Inflammatory macrophage treated with lipopolysaccharide for 4 hours (primary cell): ENCODE measurements at places on chromosomes 4 and X.
A peak's percentile ranks its signal among the peaks of the same experiment; 100 is the strongest.

GRCh38 chrX:69128588-69128987 is 36.7 kb downstream of the PJA1 start:
- DNase-seq: no peak

GRCh38 chr4:64130907-64131306 is 278.3 kb downstream of the TECRL start:
- no peak for DNase-seq

DNA sequence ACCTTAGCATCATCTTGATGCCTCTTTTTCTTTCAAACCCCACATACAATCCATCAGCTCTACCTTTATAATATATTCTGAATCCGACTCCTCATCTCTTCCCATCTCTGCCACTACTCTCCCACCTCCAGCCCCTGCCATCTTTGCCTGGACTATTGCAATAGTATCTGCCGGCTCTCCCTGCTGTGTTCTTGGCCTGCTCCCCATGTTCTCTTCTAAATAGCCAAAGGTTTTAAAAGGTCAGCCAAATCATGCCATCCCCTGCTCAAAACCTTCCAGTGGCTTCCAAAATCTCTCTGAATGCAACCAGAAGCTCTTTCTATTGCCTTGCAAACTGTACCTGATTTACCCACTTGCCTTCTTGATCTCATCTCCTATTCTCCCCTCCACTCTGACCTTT is 266.0 kb downstream of the PTTG2 start:
- no peak for DNase-seq

DNA sequence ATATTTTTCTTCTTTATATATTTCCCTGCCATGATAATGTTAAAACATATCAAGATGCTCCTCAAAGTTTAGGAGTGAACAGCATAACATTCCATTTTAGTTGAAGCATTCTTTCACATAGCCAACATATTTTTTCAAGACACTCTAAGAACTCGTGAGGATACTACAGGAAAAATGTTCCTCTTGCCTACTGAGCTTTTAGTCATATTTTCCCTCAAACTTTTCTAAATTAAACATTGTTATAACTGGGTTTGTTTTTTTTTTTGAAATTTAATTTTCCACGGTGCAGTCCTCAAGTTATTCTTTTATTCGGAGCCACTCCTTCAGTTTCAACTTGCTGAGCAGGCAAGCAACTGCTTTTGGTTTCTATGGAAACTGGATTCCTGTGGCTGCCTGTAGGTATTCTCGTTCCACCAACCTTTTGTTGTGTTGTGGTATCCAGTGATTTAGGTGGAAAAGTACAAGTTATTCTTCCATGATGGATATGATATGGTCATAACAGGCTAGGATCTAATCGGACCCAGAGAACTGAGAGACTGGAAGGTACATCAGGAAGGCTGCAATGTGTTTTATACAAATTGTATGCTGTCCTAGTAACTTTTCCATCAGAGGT is 248.0 kb downstream of the TRIML1 start:
- no peak for DNase-seq

DNA sequence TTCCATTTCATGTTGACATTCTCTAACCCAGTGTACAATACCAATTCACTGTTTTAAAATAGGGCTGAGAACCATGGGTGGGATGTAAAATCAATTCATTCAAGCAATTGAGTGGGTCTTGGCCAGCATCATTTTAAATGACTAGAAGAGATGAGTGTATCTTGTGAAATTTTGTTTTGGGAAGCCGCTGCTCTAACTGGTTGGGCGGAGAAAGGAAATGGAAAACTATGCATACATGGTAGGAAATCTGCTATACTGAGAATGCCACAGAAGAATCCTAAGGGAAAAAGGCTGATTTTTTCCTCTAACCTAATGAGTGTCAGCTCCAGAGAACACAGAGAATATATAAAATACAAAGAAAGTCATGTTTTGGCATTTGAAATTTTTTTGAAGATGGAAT is 54.8 kb upstream of the DCLK2 start:
- no peak for DNase-seq

DNA sequence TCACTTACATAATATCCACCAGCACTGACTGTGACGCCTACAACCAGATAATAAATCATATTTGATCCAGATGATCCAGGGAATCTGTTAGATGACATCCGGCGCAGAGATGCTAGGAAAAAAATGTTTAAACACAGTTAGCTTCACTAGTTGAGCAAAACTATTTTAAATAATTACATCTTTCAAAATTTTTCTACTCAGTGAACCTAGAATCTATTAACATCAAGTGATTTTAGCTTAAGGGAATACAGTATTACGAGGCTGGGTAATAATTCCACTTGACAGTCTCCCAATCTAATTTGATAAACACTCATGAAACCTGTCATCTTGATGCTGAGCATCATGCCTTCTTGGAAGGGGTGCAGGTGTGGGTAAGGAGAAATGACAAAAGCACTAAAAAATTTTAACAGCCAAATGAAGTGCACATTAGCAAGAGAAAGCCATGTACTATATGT is 4.7 kb downstream of the MGARP start:
- no peak for DNase-seq

GRCh38 chr4:181475781-181476507 is 767.3 kb upstream of the TENM3 start:
- DNase-seq: no peak

DNA sequence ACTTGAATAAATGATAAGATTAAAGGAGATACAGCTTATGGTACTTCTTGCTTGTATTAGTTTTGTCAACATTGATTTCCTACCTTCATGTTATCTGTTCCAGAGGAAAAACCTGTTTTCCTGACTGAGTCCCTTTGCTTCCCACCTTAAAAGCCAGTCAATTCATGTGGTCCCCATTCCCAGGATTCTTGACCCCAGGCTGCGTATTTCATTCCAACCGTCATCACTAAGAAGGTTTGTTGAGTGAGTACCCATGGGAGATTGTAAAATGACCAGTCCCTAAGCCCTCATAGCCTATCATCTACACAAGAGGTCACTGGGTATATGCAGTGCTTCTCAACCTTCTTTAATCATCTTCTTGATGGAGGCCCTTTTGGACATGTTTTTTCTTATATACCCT is 52.2 kb downstream of the BEX3 start:
- DNase-seq: no peak

DNA sequence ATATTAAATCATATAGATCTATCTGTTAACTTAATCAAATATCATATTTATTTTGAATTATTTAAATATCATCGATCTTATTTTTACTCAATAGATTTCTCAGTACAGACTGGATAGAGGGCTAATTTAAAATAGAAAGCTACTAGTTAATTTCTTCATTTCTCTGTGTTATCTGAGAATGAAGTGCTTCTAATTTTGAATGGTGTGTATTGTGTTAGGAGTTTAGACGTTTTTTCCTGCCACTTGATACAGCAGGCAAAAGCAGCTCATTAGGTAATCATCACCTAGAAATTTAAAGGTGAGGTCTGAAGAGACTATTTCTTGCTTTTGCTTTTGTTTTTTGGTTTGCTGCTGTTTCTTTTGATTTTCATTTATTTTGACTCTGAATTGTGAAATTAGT is 948.8 kb upstream of the TENM3 start:
- DNase-seq: no peak

GRCh38 chrX:50125480-50125879 is 75.3 kb downstream of the AKAP4 start:
- DNase-seq: no peak

DNA sequence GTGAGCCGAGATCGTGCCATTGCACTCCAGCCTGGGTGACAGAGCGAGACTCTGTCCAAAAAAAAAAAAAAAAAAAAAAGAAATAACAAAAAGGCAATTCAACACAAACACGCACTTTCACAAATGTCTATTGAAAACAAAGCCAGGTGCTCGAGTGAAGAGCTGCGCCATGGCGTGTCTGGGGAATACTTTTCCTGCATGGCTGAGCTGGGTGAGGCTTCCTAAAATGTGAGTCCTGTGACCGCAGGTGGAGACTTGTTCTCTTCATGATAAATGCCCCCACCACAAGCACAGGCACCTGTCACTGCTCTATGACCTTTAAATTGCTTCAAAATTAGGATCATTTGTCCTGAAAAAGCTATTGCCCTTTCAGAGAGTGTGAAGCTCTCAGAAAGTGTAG is 4.0 kb upstream of the ABLIM2 start:
- DNase-seq: no peak

- peak; percentile 97 for DNase-seq
Measured at GRCh38 chrX:49190821-49191573, 4.8 kb upstream of the PRICKLE3 start.

DNA sequence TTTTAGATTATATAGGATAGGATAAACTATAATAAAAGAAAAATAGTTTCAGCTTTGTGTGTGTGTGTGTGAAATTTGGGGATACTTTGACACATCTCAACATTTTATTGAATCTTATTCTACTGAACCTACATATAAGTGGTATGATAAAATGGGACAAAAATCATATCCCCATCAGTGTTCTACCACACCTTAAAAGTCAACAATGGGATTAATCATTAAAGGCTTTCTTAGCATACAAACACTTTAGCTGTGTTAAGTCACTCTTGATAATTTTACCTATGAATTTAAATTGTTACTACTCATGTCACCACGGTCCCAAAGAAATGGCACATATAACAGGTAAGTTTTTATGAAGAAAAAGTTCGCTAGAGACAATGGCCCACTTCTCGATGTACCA is 37.7 kb upstream of the LRBA start:
- DNase-seq: no peak

GRCh38 chr4:16942491-16942890 is 44.0 kb upstream of the LDB2 start:
- no peak for DNase-seq

- DNase-seq: no peak
Measured at GRCh38 chr4:110061076-110061475, 137.3 kb downstream of the ELOVL6 start.

DNA sequence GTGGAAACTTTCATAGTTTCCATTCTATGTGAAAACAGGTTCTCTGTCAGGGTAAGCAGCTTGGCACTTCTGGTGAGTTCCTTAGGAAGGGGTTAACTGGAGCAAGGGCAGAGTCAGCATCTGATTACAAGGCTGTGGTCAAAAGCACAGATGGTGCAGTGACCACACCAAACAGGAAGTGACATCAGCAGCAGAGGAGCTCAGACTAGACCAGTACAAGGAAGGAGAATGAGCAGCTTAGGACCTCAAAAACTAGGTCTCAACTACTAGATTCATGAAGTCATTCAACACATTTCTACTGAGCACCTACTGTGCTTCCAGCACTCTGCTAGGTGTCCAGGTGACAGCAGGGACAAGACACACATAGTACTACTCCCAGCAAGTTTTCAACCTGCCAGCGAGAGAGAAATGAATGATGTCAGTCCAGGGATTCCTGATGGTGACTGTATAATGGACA is 130.2 kb downstream of the AMELX start:
- peak; percentile 83 for DNase-seq

- DNase-seq: no peak
Measured at GRCh38 chr4:5456296-5456845, 252.0 kb downstream of the EVC2 start.

- no peak for DNase-seq
Measured at GRCh38 chr4:105845559-105845958, 49.7 kb upstream of the NPNT start.

DNA sequence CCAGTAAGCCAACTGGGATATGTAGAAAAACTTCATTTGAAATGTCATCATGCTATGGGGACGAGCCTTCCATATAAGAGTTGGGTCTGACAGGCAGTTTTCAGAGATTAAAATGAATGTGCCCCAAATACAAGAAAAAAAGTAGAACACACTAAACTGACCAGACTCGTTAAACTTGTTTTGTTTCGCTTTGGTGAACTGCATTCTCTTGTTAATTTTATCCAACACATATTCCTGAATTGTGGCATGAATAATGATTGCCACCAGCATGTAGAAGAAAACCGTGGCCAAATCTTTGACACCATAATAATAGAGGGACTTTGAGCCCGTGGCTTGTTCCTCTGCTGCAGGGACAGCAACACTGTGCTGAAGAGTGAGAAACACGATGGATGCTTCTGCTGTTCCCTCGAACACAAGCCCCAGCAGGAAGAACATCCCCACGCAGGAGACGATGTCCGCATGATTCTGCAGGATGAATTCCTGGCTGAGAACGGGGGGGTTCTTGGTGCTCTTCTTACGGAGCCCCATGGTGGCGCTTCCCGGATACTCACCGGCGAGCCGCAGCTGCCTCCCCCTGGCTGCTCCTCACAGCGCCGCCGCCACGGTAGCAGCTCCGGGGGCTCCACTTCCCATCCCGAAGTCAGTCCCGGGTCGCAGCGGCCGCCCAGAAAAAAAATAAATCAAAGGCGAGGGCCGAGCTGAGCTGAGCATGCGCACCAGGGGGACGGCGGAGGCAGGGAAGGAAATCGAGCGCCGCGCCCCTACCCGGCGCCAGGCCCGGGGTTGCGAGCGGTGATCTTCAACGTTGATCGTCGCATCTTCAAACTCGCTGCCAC is at the start of gene TRAM1L1:
Gene TRAM1L1, minus strand, starts transcription at position 711 of the 836 bp plus-strand sequence. Its CDS starts 183 bp downstream, at position 528.
- no peak for DNase-seq

- DNase-seq: no peak
Measured at GRCh38 chr4:137029026-137029425, 503.3 kb downstream of the PCDH18 start.

GRCh38 chr4:23594125-23594524 is 295.7 kb downstream of the PPARGC1A start:
- no peak for DNase-seq

GRCh38 chr4:159158083-159158617 is 55.3 kb downstream of the RAPGEF2 start:
- no peak for DNase-seq

DNA sequence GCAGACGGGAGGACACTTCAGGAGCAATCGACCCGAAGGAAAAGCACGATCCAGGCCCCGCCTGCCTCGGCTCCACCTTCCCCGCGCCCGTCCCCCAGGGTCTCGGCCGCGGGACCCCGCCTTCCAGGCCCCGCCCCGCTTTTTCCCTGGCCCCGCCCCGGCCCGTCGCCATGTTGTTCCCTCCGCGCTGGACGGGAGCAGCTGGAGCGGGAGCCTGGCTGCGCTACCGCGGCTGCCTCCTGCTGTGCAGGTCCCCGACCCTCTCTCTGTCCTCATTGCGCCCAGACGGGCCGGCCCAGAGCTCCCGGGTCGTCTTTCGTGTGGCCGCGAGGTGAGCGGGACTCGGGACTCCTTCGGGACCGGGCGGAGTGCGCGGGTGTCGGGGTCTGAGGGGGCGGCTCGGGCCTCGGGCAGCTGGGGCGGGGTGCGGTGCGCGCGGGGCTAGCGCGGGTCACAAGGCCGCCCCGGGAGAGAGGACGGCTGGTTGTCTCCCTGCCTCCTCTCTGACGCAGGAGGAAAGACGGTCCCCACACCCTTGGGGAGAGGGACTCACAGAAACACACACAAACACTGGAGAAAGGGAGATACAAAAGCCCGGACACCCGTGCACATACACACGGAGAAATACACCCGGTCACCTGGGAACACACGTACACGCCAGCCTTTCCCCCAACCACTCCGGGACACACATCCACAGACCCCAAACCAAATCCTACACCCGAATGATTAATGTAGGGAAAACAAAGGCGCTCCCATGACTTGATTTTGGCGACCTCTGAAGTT is at the start of gene RAB9A:
Gene RAB9A, plus strand, starts transcription at position 171 of the 783 bp plus-strand sequence. CDS start 19,619 bp downstream, outside the sequence.
- peak; percentile 72 for DNase-seq

GRCh38 chr4:178693816-178694215 is 1251.6 kb upstream of the AGA start:
- no peak for DNase-seq
